GM13977 (cell line): ENCODE measurements at places on chromosomes 2 and 18.
A peak's percentile ranks its signal among the peaks of the same experiment; 100 is the strongest.

GRCh38 chr2:149040451-149040850, 2.0 kb downstream of the LYPD6B start:
- peak; percentile 74 for DNase-seq

- no peak for DNase-seq
Measured at GRCh38 chr2:54099829-54100585, 15.4 kb upstream of the ACYP2 start.

DNA sequence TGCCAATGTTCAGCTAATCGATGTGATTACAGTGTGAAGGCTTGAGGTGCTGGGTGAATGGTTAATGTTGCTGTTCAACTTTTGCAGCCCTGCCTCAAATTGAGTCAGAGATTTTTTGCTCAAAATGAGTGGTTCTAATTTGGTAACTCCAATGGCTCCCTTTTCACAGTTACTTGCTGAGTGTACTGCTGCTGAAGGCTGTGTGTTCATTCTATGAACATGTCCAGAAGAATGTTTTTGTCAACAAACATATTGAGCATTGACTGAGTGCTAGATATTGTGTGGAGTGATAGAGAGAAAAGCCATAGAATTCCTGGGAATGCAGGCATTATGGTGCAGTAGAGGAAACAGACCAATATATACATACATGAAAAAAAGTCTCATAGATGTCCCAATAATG, 39.0 kb upstream of the TCF4 start:
- DNase-seq: no peak

- DNase-seq: no peak
Measured at GRCh38 chr2:189018631-189019030, 44.5 kb downstream of the COL3A1 start.
